Glutamatergic neuron (in vitro differentiated cells): ENCODE measurements at places on chromosomes 6 and 20.
A peak's percentile ranks its signal among the peaks of the same experiment; 100 is the strongest.

DNA sequence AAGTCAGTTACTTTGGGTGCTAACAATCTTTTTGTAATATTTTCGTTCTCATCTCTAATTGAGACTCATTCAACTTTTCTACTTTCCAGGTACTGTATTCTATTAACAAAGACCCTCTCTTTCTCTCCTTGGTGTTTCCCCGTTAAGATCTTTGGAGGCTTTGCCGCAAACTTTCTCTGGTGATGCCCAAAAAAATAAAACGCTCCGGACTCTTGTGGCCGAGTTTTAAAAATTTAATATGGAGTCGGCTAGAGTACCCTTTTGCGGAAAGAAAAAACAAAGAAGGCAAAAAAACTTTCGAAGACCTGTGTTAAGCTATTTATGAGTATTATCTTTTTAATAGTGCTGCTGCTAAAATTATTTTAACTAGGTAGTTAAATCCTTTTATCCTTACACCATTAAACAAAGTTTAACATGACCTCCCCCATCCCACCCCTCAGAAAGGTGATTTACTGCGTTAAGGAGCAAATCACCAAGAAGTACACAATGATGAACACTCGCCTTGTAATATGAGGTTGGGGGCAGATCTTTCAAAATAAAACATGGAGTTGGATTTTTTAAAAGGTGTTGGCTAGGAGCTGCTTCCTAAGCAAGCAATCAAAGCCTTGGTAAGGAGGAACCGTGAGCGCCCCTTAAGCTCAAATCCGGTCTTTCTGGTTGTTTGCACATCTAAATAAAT is 10.0 kb downstream of the SIM1 start:
- DNase-seq: no peak

DNA sequence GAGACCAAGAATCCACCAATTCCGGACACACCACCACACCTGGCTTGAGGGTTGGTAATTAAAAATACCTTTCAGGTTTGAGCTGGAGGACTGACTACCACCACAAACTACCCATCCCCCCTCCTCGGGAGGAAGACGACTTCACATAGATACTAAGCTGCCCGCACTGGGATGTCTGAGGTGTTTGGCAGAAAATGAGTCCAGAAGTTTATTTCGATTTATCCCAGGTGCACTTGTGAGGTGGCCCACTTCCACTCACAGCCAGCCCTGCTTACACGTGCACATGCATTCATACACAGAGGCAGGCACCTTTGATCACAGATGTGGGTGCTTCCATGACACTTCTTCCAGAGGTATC is 187.1 kb downstream of the ID4 start:
- no peak for DNase-seq

DNA sequence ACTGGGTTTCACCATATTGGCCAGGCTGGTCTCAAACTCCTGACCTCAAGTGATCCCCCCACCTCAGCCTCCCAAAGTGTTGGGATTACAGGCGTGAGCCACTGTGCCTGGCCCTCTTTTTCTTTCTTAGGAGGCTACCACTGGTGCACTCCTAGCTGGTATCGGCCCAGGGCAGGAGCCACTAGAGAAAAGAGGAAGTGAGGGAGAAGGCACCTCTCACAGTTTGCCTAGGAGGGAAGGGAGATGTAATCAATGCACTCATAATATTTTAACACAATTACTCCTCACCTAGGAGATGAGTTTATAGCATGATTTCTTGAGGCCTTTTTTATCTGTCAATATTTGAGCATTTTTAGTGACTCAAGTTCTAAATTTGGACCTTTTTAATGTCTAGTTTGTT is 189.0 kb upstream of the SOX4 start:
- DNase-seq: no peak

GRCh38 chr20:3222635-3223600 is 13.6 kb downstream of the ITPA start:
- peak; percentile 35 for DNase-seq

DNA sequence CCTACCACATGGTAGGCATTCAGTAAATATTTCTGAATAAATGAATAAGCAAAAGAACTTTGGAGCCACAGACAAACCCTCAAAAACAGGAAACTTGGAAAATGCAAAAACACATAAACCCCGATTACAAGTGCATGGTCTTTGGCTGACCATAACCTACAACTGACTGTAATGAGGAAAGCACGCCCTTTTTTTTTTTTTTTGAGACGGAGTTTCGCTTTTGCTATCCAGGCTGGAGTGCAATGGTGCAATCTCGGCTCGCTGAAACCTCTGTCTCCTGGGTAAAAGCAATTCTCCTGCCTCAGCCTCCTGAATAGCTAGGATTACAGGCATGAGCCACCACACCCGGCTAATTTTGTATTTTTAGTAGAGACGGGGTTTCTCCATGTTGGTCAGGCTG is 11.9 kb upstream of the LATS1 start:
- DNase-seq: no peak

GRCh38 chr6:53795340-53795701 is 516 bp downstream of the LRRC1 start:
- DNase-seq: no peak
